GM12878 (cell line): ENCODE measurements at places on chromosomes 12 and 14.

GRCh38 chr14:97306133-97306759, 509.1 kb downstream of the VRK1 start:
- peak; percentile 42 for DNase-seq

DNA sequence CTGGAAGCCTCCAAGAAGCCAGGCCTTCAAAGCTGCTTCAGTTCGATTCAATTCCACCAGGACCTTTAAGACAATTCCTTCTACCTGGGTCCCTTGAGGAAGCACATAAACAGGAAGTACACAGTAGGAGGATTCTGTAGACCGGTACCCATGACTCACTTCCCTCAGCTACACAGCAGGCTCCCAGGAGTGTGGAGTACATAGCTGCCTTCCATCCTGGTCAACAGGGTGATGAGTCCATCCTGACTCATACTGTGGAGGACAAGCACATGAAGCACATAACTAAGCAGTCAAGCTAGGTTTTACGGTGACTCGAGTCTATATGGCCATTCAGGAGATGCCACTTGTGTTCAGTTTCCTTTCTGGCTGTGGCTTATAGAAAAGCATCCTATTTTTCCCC, 197.6 kb upstream of the RBM19 start:
- no peak for DNase-seq

DNA sequence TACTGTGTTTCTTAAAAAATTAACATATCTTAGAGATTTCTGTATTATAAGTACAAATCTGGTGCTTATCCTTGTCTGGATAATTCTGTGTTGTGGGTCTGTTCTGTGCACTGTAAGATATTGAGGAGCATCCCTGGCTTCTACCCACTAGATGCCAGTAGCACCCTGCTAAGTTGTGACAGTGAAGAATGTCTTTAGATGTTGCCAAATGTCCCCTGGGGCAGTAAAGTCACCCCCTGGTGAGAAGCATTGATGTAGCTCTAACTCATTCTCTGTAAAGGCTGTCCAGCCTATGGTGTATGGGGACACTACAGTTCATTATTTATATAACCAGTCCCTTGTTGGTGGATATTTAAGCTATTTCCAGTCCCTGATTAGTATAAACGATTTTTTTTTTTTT, 31.4 kb downstream of the MAP1LC3B2 start:
- no peak for DNase-seq

DNA sequence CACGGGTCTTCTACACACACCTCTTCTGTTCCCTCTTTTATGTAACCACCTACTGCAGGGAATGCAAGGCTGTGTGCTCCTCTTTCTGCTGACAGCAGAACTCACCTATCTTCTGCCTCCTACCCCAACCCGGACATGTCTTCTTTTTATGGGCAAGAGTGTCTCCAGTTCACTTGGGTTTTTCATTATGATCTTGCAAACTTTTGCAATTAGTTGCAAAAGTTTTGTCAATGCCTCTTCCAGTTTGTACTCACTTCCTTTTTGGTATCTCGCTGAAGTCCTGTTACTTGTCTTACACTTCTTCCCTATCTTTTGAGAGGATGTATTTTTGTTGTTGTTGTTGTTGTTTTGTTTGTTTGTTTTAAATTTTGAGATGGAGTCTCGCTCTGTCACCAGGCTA, 50.6 kb downstream of the DRAM1 start:
- DNase-seq, result no peak

DNA sequence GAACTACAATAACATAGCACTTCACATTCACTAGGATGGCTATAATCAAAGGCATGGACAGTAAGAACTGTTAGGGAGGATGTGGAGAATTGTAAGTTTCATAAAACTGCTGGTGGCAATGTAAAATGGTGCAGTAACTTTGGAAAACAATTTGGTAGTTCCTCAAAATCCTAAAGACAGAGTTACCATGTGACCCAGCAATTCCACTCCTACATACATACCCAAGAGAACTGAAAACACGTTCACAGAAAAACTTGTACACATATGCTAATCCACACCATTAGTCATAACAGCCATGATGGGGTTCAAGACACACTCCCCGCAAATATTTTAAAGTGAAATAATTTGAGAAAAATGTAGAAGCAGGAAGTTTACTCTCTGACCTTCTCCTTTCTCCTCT, 31.7 kb downstream of the GALC start:
- no peak for DNase-seq

DNA sequence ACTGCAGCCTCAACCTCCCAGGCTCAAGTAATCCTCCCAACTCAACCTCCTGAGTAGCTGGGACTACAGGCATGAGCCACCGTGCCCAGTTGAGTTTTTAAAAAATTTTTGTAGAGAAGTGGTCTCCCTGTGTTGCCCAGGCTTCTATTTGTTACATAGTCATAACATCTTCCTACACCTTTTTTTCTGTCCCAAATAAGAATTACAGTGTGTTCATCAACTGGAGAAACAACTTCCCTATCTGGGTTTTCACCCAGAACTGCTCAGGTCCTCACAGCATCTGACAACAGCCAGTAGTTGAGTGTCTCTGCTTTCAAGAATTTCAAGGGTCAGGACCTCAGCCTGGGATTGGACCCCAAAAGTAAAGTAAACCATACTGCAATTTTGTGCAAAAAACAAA, 235.2 kb upstream of the AMIGO2 start:
- no peak for DNase-seq
